ENCODE measurements at places on chromosomes 12 and 14.

DNA sequence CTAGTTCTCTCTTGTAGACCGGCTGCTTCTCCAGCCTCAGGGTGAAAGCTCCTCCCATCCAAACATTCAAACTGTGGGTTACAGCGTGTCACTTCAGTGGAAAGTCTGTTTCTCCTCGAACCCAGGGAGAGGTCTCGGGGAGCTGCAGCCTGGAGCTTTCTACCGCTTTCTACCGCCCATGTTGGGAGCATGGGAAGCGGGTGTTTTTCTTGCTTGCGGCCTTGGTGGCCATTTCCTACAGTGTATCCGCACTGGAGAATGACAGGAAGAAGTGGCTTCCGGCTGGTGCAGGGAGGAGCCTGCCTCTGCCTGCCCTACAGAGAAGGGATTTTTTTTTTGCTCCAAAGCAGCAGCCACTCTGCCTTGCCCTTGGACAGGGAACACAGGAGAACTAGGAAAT, 21.2 kb downstream of the ZFP36L1 start:
- peak; percentile 90 for DNase-seq

DNA sequence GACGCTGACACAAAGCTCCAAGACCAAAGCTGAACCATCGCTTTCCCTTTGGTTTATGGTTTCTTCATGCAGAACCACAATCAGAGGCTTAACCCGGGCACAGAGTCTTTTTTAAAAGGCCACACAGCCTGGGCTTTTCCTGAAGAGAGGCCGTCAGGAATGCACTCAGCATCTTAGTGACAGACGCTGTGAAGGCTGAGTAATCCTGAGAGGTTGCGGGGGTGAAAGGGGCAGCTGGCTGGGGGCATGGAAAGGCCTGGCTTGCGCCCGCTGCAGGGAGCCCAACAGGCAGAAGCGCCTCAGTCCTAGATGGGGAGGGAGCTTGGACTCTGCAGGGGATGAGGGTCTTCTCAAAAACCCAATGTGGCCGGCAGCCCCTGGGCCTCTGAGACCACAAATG, 13.6 kb downstream of the CTDSP2 start:
- no peak for DNase-seq

- no peak for DNase-seq
Observed at GRCh38 chr14:83491091-83491490, 1957.4 kb upstream of the SEL1L start.

GRCh38 chr14:44963044-44963528, 1.1 kb downstream of the TOGARAM1 start:
- DNase-seq = no peak

GRCh38 chr12:53225635-53226424, 6.2 kb downstream of the RARG start:
- no peak for DNase-seq

GRCh38 chr14:54627219-54627539, 60.3 kb downstream of the SAMD4A start:
- no peak for DNase-seq

Measured in endothelial cell of umbilical vein (primary cell).